ENCODE measurements at places on chromosomes 11 and 22.
A peak's percentile ranks its signal among the peaks of the same experiment; 100 is the strongest.

- no peak for DNase-seq
Observed at GRCh38 chr11:41323446-41323845, 136.0 kb downstream of the LRRC4C start.

DNA sequence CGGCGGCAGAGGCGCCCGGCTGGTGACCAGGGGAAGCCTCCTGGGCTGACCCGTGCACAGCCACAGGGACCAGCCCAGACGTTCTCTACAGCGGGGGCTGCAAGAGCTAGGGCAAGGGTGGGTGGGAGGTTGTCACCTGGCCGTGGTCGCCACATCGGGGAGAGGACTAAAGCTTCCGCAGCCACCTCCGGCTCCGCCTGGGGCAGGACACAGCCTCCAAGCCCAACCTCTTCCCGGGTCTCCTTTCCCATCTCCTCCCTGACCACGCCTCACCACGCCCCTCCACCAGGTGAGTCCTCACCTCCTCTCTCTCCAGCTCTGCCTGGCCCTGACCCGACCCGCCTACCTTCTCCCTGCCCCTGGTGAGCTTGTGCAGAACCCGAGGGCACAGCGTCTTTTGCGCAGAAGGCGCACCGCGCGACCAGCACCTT lies 75.9 kb upstream of the LMO1 start:
- no peak for DNase-seq

DNA sequence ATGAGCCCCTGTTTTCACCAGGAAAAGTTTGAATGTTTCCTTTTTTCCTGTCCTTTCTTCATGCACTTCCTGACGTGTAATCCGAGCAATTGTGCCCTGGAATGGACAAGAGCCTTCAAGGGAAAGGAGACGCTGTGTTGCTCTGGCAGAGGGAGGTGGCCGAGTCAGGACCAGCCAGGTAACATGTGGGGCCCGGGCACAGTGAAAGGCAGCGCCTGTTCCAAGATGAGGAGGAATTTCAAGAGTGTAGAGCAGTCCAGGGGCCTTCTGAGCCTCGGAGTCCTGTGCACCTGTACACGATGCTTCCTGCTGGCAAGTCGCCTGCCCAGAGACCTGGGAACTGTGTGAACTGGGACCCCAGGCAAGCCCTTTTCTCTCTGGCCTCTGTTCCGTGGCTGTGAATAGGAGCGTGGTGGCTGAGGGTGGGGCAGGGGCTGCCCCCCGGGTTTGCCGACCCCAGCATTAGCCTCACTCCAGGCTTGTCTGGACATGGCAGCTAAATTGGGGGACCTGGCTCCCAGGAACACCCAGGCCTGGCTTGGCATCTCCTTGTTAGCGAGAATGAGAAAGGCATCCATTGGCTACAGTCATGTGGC lies 92.0 kb downstream of the MYEOV start:
- no peak for DNase-seq

DNA sequence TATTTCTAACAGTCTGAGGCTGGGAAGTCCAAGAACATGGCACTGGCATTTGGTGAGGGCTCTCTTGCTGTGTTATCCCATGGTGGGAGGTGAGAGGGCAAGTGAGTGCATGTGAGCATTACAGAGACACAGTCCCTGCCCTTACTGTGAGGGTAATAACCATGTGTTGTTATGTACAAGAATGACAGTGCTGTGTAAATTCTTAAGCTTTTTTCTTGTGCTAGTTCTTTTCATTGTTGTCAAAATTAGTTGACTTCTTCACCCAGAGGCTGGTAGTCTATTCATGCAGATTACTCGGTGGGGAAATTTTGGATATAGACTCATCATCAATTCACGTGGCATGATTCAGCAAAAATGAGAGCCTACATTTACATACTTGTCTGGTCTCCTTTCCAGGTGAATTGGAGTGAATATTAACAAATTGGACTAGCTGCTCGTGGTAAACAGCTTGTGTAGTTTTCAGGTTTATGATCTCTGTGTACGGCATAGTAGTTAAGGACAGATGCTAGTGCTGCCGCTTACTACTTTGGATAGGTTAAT lies 49.3 kb downstream of the ATXN10 start:
- no peak for DNase-seq

GRCh38 chr11:60809249-60809648 lies 24.1 kb downstream of the MS4A10 start:
- DNase-seq, result no peak

DNA sequence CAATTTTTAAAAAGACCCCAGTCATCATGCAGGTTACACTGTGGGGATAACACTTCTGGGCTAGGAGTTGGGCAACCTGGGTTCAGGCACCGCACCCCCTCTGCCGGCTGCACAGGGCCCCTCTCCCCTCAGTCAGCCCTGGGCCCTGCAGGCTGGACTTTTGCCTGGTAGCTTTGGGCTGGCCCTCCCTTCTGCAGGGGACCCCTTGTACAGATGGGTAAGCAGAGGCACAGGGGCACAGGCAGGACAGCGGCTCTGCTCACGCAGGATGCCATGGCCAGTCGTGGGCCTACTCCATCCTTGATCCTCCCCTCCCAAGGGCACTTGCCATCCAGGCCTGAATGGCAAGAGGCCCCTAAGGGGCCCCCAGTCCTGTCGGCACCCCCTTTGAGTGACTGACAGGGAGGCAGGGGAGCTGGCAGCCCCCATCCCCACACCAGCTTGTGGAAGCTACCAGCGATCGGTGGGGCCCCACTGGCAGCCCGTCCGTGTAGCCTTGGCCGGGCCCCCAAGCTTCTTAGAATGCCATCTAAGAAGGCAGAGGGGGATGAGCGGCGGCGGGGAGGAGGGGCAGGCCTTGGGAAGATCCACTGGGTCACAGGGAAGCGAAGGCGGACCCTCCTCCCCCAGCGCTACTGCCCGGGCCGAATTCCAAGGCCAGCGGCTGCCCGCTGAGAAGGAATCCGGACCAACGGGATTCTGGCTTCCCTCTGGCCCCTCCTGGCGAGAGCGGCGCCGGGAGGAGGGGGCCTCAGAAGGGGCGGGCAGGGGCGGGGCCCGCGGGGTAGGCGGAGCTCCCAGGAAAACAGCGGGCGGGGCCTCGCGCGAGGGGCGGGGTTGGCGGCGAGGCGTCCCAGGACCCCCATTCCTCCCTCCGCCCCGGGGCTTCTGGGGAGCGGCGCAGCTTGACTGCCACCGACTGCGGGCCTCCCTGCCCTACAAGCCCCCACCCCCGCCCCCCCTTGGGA lies 6.8 kb upstream of the CHKA start:
- DNase-seq, result no peak

DNA sequence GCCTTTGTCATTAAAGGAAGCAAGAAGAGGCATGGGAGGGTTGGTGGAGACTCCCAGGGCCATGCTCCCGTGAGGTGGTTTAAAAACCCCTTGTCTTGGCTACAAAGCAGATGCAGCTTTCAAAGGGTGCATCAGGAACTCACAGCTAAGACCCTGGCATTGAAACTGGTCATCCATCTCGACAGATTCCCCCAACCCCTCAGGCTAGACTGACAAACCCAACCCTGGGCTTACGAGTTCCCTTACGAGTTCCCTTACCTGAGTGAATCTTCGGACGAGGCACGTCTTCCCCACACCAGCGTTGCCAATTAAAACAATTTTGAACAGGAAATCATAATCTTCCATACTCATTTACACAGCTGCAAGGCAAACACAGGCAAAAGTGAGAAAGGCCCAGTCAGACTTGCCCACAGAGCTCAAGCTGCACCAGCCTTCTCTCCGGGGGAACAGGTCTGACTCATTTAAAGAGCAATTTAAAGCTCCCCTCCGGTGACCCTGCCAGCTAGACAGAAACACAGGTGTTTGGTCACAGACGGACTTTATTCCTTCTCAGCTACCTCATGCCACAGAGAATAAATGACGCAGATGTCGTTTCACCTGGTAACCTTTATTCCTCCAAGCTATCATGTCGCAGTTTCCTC lies 74.6 kb downstream of the RAB30 start:
- DNase-seq, result peak; percentile 12

DNA sequence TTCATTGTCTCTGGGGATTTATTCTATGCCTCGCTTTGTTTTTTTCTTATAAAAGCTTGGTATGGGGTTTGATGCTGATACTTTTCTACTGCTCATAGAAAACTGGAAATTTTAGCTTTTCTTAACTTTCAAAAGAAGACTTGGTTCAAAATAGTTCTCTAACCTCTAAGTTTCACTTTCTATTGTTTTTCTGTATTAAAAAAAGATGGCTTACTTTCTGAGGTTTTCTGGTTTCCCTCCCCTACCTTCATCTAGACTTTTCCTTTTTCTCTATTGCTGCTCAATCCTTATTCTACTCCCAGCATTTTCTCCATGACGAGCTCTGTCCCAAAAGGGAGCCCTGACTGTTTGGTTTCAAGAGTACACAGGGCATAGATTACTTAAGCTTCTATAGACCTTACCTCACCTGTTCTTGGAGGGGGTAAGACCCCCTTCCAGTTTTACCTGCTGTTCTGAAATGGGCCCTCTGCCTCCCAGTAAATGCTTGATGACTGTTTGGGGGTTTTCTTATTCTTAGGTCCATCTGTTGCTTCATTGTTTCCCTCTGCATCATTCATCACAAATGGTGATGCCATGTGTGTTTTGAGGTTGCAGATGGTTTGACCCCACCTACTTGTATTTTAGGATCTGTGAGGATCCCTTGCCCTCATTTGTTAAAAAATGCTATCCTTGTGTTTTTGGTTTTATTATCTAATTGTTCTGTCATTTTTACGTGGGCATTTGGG lies 29.5 kb downstream of the DNHD1 start:
- DNase-seq, result no peak

All from NCI-H1105 (cell line).